ENCODE measurements at places on chromosomes 7 and 10. TPM values are rescaled to one million over a fixed set of nuclear protein-coding genes. Genes with fewer than 3 reads are reported as not detected.

- DNase-seq: no peak
Observed at GRCh38 chr7:140033036-140033435, 29.7 kb downstream of the PARP12 start.

DNA sequence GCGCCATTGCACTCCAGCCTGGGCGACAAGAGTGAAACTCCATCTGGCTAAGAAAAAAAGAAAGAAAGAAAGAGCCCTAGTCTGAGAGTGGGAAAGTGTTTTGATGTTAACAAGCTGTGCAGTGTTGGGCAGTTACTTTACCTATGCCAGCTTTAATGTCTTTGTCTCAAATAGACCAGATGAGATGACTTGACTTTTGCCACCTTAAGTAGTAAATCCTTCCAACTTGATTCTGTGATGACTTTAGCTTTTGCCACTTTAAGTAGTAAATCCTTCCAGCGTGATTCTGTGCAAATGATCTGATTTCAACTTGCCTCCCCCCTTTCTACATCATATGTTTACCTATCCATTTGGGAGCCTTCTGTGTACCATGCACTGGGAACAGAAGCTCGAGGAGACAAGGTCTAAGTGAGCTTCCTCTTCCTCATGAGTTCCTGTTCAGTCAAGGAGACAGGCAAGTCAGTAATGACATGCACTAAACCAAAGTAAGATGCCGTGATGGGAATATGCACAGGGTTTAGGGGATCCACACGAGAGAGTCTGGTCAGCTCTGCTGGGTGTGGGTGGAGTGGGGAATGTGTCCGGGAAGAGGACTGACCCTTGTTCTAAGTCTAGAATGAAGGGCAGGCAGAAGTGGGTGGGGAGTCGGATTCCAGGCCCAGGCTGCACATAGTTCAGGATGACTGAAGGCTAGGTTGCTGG lies 17.2 kb downstream of the INPP5F start:
- DNase-seq: peak; percentile 57

GRCh38 chr7:184294-185264 lies 7.8 kb upstream of the FAM20C start:
- DNase-seq: no peak

GRCh38 chr10:13587391-13587790 lies 626 bp downstream of the PRPF18 start:
- peak; percentile 57 for DNase-seq

The AKR1C2 gene
- 5.4 TPM for polyA plus RNA-seq

GRCh38 chr10:102504179-102504975 lies 605 bp downstream of the SUFU start:
- DNase-seq: peak; percentile 61

The GRID2IP gene
- polyA plus RNA-seq: 0.90 TPM

- DNase-seq: no peak
Observed at GRCh38 chr10:91073286-91073979, 147.0 kb upstream of the PCGF5 start.

DNA sequence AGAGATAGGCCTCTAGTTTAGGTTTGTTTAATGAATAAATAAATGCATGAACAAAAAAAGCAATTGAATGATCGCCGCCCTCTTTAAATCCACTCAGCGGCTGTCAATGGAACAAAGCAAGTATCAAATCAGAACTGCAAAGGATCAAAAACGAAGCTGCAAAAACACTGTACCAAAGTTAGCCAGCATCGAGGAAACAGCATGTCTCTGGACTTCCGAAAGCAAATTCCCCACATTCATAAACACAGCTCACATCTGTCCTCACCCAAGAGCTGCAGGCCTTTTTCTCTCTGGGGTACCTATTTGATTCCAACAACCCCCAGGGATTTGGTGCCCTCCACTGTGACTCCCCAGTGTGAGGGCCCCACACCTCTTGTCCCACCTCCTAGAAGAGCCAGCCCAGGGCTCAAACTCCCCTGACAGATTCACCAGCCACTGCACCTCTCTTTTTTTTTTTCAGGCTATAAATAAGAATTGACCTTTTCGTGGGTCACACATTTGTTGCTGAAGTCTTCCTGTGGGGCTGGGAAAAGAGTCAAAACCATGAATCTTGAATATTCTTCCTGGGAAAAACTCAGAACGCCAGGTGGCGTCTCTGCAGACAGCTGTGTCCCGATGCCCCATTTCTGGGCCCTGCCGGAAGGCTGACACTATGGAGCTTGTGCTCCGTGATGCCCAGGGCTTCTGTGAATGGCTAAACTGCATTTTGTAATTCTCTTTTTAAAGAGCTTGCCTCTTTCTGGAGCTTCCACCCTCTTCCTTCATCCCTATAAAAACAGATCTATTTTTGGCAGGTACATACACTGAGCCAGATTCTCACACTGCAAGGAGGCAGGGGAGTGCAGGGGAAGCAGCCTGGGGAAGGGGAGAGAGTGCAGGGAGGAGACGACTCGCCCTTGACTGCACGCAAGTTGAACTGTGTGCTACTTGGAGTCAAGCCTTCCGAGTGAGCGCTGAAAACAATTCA lies 51.7 kb downstream of the HSPA12A start:
- peak; percentile 31 for DNase-seq

DNA sequence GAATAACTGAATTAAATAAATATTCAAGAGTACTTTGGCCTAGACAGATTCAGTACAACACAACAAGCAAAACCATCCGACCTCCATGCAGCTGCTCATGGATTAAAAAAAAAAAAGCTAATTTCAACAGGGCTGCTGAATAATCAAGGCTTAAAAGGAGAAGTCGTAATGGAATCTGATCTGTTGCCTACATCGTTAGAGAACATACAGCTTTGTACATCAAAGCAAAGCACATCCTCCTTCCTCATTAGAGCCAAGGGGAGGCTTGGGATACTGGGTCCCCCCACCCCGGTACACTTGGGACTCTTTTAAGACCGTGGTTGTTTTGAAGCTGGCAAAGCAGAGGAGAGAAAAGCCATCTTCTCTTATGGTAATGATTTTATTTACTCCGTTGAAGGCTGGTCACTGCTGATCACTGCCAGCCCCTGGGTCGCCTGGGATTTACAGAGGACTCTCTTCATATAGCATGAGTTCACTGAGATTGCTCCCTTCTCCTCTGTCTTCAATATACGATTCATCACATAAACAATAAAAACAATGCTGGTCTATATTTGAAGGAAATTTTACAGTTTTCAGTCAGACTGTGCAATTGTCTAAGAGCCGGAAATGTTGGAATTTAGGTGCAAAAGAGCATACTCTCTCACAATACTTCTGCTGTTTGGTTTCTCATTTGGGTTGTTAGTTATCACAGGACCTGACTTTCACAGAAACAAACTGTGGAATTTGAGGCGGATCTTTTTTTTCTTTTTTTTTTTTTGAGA lies 148.8 kb downstream of the FAM107B start:
- DNase-seq: no peak

DNA sequence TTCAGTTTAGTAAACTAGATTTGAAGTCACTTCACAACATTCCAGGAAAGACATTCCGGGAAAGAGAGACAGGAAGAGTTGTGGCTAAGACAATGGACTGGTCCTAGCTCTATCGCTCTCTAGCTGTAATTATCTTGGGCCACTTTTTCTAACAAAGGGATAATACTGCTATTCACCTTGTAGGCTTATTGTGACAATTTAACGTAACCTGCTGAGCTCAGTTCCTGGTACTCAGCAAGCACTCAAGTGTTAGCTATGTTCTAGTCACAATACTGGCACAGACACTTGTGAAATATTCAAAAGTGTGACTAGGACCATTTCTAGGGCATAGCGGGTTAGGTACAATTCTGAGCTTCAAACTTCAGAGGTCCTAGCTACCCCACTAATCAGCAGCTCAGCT lies 12.0 kb upstream of the NRCAM start:
- DNase-seq: no peak

Data from small intestine (tissue), 16 donors.